Stimulated activated CD4-positive, alpha-beta T cell treated with anti-CD3 and anti-CD28 coated beads, Interleukin-12 subunit alpha, Interleukin-12 subunit beta, amount 100 ng/mL, for 24 hours (primary cell): ENCODE measurements at places on chromosomes 6 and 20.

- DNase-seq, result no peak
Observed at GRCh38 chr6:165834613-165835259, 171.7 kb upstream of the PDE10A start.

DNA sequence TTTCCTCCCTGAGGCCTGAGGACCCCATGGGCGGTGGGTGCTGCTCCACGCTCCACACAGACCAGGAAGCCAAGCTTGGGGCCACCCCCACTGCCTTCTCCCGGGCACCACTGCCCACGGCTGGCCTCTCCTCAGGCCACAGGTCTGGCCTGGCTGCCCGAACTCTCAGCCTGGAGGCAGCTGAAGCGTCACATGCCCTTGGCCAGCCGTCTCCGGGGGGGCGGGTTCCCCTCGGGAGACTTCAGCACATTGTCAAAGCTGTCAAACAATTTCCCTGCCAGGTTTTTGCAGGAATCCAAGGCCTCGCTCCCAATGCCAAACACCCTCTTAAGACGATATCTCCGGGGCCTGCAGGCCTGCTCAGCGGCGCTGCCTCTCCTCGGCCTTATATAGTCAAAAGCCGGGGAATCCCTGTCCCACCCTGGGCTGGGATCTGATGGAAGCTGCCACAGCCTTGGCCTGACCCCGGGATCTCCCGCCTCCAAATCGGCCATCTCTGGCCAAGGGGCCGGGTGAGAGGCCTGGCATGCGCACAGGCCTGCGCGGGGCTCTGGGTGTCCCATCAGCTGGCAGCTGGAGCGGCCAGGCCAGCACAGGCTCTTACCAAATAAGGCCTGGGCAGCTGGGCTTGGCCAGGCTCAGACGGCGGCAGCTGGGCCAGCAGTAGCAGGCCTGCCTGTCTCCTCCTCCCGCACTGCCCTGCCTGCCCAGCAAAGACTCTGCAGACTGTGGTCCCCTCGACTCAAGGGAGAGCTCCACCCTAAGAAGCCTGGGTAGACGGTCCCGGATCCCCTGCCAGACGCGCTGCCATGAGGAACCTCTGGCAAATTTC, 49.7 kb downstream of the RBM38 start:
- no peak for DNase-seq

DNA sequence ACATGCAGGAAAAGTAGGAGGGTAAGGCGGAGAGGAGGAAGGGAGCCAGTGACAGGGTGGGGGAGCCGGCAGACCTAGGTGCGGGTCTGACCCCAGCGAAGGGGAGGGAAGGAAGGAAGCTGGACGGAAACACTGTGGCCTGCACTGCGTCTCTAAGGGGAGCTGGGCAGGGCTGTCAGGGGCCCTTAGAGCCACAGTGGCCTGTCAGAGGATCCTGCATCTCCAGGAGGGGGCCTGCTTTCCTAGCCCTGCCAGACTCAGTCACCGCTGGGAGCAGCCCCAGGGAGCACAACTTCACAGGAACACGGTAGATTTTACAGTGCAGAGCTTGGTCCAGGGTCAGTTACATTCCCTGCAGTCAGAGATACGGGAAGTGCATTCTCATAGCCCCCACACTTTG, 118.2 kb downstream of the PACRG start:
- no peak for DNase-seq

- no peak for DNase-seq
Observed at GRCh38 chr6:168837254-168838036, 396.5 kb downstream of the SMOC2 start.

DNA sequence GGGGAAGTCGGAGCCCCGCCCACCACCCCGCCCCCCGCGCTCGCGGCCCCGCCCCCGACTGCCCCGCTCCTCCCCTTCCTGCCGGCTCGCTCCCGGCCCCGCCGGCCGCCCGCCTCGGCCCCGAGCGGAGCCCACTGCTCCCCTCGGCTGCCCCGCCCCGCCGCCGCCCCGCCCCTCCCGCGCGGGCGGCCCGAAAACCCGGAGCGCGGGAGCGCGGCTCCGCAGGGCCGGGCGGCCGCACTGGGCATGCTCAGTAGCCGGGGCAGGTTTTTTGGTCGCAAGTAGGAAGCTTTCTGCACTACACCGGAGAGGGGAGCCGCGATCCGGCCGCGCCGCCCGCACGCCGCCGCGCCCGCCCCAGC, at the start of gene CDYL:
Gene CDYL, plus strand, starts transcription at position 274 of the 362 bp plus-strand sequence. CDS start 380 bp downstream, outside the sequence.
- DNase-seq, result peak; percentile 72

GRCh38 chr6:1364791-1365190, 24.6 kb upstream of the FOXF2 start:
- DNase-seq, result no peak

DNA sequence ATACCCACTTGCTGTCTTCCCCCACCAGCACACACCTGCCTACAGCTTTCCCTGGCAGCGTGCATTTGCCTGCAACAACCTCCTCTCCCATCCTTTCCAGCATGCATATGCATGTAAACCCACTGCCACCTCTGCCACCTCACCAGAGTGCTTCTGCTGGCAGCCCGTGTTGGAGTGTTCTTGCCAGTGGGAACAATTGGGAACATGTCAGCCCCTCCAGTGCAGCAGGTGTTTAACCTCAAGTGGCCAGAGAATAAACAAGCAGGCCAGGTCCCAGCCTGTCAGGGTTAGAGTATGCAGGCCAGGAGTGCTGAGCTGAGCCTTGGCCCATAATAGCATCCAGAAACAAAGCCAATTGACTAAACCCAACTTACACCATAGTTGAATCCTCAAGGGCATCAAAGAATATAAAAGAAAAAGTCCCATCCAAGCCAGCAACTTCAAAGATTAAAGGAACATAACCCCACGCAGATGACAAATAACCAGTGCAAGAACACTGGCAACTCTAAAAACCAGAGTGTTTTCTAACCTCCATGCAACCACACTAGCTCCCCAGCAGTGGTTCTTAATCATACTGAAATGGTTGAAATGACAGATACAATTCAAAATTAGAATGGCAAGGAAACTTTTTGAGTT, 1212.1 kb upstream of the CITED2 start:
- DNase-seq, result no peak

- no peak for DNase-seq
Observed at GRCh38 chr20:36666181-36666740, 20.3 kb upstream of the SLA2 start.
